ENCODE measurements at places on chromosomes 7 and 10. TPM values are rescaled to one million over a fixed set of nuclear protein-coding genes. Genes with fewer than 3 reads are reported as not detected.

Gene ERVW-1
- not detected for total RNA-seq

Gene PTER
- total RNA-seq = 1.4 TPM

Gene OR6B1
- not detected for total RNA-seq

GRCh38 chr10:18142151-18142550, 1.9 kb downstream of the CACNB2 start:
- peaks cover 39% of the 10 kb centered on the region for H3K4me1 ChIP-seq
- no peaks in the 10 kb centered on the region for H3K27me3 ChIP-seq
- no peaks in the 10 kb centered on the region for H3K36me3 ChIP-seq

GRCh38 chr10:124075231-124075955, 18.0 kb downstream of the CHST15 start:
- no peaks in the 10 kb centered on the region for H3K27me3 ChIP-seq
- peaks cover 7% of the 10 kb centered on the region for H3K4me1 ChIP-seq
- H3K27ac ChIP-seq = no peak overlapping the region
- DNase-seq = no peak

Gene HOXA3
- not detected for total RNA-seq

DNA sequence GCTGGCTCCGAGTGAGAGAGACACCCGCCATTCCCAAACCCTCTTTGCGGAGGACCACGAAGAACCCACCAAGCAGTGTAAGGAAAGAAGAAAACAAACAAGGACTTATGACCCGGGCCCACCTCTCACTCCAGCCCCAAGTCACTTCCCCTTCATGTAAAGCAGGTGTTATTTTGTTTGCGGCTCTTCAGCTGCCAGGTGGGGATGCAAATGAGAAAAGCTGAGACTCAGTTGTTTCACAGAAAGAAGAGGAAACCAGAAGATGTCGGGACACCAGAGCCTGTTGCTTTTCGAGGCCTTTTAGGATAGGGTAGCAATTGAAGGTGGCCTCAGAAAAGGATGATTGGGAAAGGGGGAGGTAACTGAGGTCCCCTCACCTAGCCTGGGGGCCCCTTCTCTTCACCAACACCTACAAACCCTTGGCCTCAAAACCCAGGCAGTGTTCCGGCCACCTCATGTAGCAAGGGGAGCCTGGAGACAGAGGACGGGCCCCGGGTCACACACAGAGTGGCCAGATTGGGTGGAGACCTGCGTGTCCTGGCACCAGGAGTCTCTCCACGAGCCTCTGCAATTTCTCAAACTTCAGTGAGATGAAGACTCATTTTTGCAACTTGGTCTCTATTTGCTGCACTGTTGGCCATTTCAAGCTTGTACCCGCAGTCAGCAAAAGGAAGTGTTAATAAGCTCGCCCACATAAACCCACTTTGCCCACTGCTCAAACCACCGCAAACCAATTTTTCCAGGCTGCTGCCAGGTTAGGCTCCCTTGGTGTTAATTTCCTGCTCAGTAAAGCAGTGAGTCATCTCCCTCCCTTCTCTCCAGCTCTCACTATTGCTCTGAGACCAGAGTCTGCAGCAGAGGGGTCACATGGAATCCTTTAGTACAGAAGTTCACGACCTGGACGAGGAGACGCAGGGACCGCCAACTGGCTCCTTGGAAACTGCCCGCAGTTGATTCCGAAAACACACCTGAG, 45.5 kb downstream of the AOC1 start:
- H3K27ac ChIP-seq = no peak overlapping the region
- H3K27me3 ChIP-seq = no peaks in the 10 kb centered on the region
- peaks cover 5% of the 10 kb centered on the region for H3K4me1 ChIP-seq
- DNase-seq = peak; percentile 22
- H3K36me3 ChIP-seq = no peaks in the 10 kb centered on the region

- H3K36me3 ChIP-seq = no peaks in the 10 kb centered on the region
- H3K27ac ChIP-seq = no peak overlapping the region
- H3K4me1 ChIP-seq = no peaks in the 10 kb centered on the region
- H3K27me3 ChIP-seq = no peaks in the 10 kb centered on the region
- no peak overlapping the region for H3K4me3 ChIP-seq
- DNase-seq = no peak
These were observed 138.9 kb downstream of the TNS3 start for GRCh38 chr7:47443049-47443448.

DNA sequence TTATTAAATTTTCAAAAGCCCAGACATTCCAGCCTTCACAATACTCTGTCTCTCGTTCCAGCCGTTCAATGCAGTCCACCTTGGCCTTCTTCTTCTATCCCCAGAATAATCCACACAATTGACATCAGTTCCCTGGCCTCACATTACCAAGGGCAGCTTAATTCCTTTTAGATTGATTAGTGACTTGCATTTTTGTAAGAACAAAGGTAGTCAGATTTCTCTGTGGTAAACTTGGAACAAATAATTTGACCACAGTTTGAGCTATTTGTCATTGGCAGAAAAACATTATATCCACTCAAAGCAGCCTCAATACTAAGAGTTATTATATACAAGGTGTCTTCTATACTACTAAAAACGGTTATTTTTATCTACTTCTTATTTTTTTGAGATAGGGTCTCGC, 5.1 kb upstream of the CYTH3 start:
- H3K4me3 ChIP-seq = no peak overlapping the region
- no peak overlapping the region for H3K27ac ChIP-seq
- H3K36me3 ChIP-seq = no peaks in the 10 kb centered on the region
- DNase-seq = no peak
- H3K4me1 ChIP-seq = no peaks in the 10 kb centered on the region

DNA sequence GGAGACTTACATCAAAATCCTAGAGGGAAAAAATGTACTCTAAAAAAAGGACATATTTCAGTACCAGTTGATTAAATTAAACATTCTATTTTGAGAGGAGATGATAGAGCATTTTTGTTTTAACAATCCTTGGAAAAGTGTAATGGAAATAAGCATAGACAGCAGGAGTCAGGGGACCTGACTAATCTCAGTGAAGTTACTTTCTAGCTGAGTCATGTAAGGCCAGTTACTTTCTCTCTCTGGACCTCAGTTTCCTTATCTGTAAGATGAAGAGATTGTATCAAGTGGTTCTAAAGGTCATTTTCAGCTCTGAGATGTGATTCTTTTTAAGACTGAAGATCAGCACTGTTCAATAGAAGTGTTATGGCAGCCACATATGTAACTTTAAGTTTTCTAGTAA, 44.1 kb downstream of the VTI1A start:
- H3K36me3 ChIP-seq = no peaks in the 10 kb centered on the region

DNA sequence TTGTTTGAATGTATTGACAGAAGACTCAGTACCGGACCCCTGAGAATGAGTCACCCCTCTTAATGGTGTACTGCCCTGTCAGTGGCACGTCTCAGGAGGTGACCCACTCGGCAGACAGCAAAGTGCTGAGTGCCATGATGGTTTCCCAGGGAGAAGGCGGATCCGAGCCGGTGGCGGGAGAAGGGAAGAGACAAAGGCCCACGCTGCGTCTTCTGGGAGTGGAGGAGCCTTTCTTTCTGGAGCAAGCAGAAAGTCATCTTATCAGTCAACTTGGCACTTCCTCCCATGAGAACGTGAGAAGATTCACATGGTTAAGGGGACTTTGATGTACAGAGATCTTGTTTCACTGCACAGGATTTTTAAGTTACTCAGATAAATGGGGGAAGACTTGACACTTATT, 14.6 kb upstream of the PPP2R2D start:
- H3K27me3 ChIP-seq = no peaks in the 10 kb centered on the region
- no peak for DNase-seq
- H3K36me3 ChIP-seq = no peaks in the 10 kb centered on the region
- H3K4me1 ChIP-seq = no peaks in the 10 kb centered on the region
- H3K27ac ChIP-seq = no peak overlapping the region

DNA sequence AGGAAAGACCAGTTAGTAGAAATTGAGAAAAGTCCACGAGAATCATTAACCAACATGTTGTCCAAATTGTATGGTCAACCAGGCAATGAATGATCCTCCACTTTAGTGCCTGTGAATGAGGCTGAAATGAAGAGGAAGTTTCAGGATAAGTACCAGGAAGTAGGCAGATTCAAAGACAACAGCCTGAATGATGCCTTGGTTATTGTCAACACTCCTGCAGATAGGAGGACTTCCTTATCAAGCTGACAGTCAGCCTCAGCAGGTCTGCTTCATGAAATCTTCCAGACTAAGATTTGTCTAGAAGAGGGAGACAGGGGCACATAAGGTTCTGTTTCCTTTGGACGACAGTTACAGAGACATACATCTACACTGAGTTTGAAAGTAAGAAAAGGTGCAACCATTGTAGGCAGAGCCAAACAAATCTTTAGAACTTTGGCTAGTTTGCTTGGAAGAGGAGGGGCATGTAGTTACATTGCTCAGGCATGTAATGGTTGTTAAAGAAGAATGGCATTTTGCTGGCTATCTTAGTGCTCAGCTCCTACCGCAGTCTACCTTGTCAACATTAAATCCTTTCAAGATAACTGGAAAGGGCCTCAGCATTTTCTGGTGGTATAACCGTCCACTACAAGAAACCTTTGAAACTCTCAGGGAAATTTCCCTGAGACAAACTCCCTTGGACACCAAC, 81.4 kb downstream of the ABI1 start:
- H3K4me1 ChIP-seq = no peaks in the 10 kb centered on the region
- DNase-seq = no peak
- no peak overlapping the region for H3K4me3 ChIP-seq
- no peaks in the 10 kb centered on the region for H3K36me3 ChIP-seq
- H3K27ac ChIP-seq = no peak overlapping the region
- H3K27me3 ChIP-seq = no peaks in the 10 kb centered on the region

DNA sequence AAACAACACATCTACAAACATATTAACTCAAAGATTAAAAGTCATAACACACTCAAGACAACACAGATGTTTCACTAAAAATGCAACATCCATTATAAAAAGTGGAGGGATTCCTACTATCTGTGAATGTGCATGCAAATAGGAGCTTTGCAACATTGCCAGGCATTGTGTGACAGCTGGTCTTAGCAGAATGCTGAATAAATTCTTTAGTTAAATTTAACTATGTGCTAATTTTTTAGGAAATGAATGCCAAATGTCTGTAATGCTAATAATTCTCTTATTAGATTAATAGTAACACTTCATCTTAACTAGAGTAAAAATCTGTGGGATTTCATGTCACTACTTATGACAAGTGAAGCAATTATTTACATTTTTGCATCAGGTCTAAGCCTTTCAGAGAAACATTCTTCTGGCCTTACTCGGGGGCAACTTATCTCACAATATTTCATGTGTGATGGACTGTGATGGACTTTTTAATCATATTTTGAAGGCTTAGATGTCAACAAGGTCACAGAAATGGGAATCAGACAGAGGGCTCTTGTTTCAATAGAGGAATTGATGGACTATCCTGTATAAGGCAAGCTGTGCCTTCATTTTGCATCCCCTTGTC, 524.6 kb upstream of the KCND2 start:
- no peaks in the 10 kb centered on the region for H3K36me3 ChIP-seq
- H3K4me1 ChIP-seq = no peaks in the 10 kb centered on the region
- H3K27me3 ChIP-seq = no peaks in the 10 kb centered on the region
- DNase-seq = no peak
- no peak overlapping the region for H3K4me3 ChIP-seq

GRCh38 chr7:22668971-22669401, 58.0 kb upstream of the IL6 start:
- DNase-seq = no peak
- H3K4me1 ChIP-seq = no peaks in the 10 kb centered on the region
- H3K27ac ChIP-seq = no peak overlapping the region
- no peaks in the 10 kb centered on the region for H3K27me3 ChIP-seq
- no peak overlapping the region for H3K4me3 ChIP-seq
- H3K36me3 ChIP-seq = no peaks in the 10 kb centered on the region

DNA sequence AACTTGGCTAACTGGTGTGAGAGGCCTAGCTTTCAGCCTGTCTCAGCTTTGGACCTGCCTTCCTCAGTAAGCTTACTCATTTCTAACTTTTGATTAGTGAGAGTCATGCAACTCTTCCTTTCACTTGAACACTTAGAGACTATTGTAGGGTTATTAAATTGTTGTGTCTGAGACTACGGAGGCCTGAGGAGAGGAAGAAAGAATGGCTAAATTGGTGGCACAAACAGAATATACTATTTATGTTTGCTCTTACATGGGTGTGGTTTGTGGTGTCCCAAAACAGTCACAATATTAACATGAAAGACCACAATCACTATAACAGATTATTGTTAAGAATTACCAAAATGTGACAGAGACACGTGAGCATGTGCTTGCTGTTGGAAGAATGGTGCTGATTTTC, 82.1 kb downstream of the TRIM24 start:
- no peaks in the 10 kb centered on the region for H3K27me3 ChIP-seq
- DNase-seq = no peak
- no peak overlapping the region for H3K27ac ChIP-seq
- H3K4me1 ChIP-seq = no peaks in the 10 kb centered on the region

- no peak overlapping the region for H3K4me3 ChIP-seq
- no peaks in the 10 kb centered on the region for H3K4me1 ChIP-seq
- H3K27me3 ChIP-seq = no peaks in the 10 kb centered on the region
- H3K36me3 ChIP-seq = no peaks in the 10 kb centered on the region
These were observed 38.9 kb downstream of the CACNA2D1 start for GRCh38 chr7:82404652-82405051.

Gene NOLC1
- total RNA-seq = 194 TPM

Gene CYP3A4
- not detected for total RNA-seq

DNA sequence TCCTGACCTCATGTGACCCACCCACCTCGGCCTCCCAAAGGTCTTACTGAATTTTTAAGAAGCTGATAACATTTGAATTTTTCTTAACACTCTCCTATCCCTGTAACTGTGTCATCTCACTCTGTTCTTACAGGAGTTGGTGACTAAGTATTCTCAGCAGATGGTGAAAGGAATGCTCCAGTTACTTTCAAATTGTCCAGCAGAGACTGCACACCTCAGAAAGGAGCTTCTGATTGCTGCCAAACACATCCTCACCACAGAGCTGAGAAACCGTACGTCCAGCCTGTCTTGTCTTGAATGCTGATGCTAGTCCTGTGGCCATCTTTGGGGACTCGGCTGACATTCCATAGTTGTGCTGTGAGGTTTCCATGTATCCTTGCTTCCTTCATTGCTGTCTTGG, 24.9 kb downstream of the TRRAP start:
- DNase-seq = no peak
- no peaks in the 10 kb centered on the region for H3K27me3 ChIP-seq
- no peaks in the 10 kb centered on the region for H3K4me1 ChIP-seq
- H3K4me3 ChIP-seq = no peak overlapping the region
- H3K36me3 ChIP-seq = peaks cover 86% of the 10 kb centered on the region
- no peak overlapping the region for H3K27ac ChIP-seq

DNA sequence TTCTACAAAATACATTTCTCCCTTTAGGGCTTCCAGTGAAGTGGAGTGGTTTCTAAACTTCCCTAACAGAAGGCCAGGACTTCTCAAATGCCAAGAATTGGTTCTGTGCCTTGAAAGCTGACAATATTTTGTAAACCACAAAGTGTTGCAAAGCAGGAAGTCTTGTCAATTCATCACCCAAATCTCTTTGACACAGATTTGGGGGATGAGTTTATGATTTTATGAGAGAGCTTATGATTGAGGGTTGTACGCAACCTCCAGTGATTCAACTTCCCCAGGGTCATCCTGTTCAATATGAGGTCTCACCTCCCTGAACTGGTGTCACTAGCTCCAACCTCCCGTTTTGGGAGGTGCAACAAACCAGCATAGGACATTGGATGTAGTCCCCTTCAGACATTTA, 83.7 kb downstream of the PRLHR start:
- H3K27me3 ChIP-seq = peaks cover 15% of the 10 kb centered on the region
- H3K4me3 ChIP-seq = no peak overlapping the region
